ENCODE measurements at places on chromosomes 7 and 10. TPM values are rescaled to one million over a fixed set of nuclear protein-coding genes. Genes with fewer than 3 reads are reported as not detected.

ZNF438 gene
- total RNA-seq: 3.7 TPM

LEP gene
- total RNA-seq: not detected

HOXA10 gene
- not detected for total RNA-seq

RBP4 gene
- total RNA-seq: not detected

EBF3 gene
- total RNA-seq: not detected

ZNF727 gene
- total RNA-seq: 0.27 TPM

PKD2L1 gene
- 0.10 TPM for total RNA-seq

ABCC2 gene
- 1.2 TPM for total RNA-seq

GPC2 gene
- 7.0 TPM for total RNA-seq

DNA sequence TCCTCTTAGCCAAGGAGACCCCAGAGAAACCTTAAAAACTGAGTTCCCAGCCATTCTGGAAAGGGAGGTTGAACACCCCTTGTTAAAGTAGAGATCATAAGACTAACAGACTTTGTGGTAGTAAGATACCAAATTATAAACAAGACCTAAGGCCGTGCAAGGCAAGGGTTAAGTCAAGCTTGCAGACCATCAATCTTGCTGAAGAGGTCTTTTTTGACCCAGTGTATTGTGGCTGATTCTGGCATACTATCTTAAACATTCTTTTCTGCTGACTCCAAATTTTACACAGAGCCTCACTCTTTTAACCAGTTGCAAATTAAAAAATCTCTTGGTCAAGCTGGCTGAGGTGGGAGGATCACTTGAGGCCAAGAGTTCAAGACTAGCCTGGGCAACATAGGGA, 1.2 kb upstream of the TBRG4 start:
- DNase-seq: no peak

DNA sequence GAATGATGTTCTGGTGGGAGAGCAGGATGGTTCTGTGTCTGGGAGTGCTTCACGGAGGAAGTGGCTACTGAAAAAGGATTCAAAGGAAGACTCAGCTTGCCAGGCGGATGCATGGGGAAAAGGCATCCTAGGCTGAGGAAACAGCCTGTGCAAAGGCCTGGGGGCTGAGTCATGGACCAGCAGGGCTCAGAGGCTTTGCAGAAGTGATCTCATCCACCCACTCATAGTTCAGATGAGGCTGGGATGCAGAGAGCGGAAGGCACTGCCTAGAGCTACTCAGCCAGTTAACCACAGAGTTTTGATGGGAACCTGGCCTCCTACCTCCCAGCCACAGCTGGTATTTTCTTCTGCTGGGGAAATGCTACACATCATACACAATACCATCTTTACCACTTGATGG, 15.8 kb upstream of the ADAMTS14 start:
- peak; percentile 53 for DNase-seq

DNA sequence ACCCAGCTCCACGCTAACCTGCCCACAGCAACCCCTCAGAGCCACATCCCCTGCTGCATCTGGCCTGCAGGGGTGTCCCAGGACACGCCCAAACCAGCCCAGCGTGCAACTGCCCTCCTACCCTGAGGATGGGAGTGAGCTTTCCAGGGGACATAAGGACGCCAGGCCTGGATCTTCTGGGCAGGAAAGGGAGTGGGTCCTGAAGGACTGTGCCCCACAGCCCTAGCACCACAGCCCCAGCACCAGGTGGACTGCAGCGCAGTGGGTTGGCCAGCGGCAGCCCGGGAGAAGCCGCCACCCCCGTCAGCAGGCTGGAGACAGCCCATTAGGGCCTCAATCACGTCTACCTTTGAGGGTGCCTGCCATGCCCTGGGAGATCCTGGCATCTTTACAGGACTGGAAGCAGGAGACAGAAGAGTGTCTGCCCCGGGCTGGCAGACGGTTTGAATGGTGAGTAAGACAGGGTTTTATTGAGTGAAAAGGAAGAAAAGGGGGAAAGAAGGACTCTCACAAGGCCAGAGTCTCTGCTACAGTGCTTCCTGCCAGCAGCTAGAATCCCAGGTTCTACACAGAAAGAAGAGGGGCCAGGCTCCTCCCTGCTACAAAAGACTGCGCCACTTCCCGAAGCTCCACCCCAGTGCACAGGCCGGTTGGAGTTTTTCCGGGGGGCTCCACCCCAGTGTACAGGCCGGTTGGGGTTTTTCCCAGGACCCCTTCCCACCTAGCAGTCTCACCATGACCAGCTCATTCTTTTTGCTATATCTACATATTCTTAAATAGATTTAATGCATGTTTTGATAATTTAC, 69.8 kb upstream of the KCTD7 start:
- no peak for DNase-seq

- no peak for DNase-seq
Observed at GRCh38 chr7:31373337-31374289, 33.1 kb upstream of the NEUROD6 start.

DNA sequence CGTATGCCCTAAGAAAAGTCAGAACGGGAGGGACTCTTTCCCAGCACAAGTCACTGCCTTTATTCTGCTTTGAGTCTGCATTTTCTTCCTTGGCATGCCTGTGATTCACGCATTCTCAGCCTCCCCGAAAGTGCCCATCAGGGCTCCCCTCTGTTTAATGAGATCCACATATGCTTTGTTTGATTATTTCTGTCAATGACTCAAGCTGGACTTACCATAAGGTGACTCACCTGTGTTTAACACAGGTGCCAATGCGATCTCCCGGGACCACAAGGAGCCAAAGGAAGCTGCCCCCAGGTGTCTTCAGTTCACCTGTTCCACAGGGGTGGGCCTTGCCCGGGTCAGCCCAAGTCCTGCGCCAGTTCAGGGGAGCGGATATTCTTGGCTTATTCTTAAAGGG, 386.0 kb upstream of the SHH start:
- DNase-seq: no peak

DNA sequence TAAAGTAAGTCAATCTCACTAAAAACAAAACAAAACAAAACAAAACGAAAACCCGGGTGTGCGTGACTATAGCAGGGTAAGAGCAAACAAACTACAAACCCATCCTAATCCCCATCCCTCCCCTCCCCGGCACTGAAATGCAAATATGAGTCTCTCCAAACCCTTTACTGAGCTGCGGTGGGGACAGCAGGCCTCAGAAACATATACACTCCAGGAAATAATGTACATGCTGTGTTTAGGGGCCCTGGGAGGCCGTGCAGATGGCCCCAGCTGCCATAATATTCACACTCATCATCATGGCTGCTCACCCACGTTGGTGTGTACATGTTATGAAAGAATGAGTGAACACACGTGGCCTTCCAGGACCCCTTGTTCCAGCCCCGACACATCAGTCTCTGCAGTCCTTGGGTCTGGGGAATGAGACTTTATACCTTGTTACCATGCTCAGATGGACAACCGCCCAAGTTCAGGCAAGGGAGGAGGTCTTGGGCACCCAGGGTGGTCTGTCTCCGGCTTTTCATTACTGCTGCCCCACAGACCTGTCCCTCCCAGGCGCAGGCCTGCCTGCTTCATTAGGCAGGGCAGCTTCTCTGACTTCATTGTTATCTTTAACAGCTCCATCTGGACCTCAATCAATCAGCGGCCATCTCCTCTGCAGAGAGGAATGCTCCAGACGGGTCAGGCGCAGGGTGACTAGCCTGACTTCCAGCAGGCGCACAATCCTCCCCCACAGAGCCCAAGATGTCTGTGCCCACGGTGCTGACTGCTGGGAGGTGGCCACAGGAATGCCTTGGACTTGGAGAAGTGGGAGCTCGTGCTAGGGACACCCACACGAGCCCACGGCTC, 20.6 kb downstream of the HSPA12A start:
- DNase-seq: no peak

DNA sequence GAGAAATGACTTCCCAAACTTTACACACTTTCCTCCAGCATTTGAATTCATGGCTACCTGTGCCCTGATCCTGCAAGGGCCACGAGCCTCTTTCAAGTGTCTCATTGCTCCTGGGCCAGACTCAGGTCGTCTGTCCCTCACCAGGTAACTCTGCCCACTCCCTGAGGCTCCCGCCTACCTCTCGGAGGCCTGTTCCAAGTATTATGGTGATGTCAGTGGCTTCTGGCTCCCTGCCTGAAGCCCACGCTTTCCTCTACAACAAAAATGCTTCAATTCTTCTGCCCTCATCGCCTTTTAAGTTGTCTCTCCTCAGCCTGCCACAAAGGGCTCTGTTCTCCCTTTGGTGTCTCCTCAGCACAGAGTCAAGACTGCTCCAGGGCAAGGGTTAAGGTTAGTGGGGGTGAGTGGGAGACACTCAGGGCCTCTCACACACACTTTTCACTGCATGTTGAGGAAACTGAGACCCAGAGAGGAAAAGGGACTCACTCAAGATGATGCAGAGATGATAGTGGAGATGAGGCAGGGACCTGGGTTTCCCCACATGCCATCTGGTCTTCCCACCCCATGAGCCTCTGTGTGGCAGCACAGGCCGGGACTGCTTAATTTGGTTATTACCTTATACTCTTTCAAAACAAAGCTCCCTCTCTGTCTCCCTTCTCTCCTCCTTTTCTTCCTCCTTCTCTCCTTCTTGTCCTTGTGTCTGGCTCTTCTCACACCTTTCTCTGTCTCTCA, 28.3 kb upstream of the EGR2 start:
- DNase-seq: no peak

DNA sequence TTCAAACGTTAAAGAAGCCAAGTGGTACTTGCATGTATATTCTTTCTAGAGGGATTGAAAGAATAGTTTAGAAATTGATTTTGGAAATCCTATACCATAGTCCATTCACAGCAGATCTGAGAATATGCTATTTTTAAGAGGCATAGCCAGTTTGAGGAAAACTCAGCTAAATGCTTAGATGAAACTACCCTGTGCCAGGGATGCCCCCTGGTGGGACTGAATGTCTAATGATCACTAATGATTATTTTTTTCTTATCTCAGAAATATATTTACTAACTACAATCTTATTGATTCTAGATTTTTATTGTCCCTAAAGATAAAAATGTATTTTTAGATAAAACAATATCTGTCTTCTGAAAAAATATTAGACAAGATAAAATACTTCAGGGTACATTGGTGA, 844.9 kb upstream of the PHF14 start:
- DNase-seq: no peak

DNA sequence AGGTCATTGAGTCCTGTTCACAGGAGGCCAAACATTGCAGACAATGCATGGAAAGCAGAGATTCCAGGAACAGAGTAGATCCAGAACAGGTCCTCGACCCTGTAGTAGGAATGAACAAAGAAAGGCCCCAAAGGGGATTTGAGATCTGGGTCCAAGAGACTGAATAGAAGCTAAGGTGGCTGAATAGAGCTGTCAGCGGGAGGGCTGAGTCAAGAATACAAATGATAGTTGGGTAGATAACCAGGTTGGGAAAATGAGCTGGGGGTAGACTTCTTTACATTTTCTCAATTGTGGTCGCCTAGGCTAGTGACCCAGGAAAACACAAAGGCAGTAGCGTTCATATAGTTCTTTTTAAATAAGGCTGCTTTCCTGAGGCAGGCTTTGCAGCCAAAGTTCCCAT, 103.4 kb upstream of the ELMO1 start:
- no peak for DNase-seq

DNA sequence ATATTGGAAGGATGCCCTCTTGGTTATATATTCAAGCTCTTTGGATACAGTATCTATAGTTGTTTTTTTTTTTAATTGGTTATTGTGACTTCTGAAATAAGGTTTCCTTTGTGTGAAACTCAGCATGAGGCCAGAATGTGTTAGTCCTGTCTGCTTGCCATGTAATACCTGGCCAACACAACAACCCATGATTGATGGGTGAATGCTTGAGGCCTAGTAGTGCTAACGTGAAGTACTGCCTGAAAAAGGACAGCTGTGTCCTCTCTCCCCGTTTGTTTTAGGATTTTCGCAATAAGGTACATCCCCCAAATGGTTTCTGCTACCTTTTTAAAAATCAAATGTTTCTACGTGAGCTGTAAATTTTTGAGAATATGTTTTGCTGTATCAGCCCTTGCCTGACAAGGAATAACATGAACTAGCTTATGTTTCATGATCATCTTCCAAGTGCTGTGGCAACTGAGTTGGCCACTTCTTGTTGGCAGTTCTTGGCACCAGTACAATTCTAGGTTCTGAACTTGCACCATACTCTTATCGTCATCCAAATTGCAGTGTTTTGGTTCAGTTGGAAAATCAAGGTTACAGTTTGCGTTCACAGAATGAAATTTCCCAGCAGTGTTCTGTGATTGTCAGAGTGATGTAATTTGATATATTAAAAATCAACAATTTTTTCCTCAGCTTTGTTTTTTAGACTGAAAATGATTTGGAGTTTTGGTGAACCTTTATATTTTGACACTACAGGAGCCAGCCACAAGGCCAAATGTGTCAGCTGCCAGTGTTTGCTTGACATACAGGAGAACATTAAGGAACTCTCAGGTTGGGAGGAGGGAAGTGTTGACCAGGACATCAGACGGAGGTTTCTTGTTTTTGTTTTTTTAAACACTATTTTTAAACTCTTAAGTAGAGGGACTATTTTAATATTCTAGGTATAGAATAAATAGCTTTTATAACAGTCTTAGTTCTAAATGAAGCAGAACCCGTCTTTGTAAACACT, 13.5 kb upstream of the ASCC1 start:
- no peak for DNase-seq

DNA sequence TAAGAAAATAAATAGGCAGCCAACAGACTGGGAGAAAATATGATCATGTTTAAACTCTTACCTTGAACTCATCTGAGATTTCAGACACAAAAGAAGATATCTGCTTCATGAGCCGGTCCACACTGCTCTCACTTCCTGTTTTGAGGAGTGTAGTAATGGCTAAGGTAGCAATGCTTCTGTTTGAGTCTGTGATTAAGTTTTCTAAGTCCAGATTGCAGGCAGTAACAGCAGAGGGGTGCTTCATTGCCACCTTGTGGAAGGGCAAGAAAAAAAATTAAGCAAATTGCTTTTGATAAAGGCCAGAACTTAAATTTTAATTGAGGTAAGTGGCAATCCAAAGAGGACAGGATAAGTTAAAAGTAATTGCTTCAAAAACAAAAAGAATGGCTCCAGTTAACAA, 69.1 kb downstream of the MEST start:
- DNase-seq: no peak

DNA sequence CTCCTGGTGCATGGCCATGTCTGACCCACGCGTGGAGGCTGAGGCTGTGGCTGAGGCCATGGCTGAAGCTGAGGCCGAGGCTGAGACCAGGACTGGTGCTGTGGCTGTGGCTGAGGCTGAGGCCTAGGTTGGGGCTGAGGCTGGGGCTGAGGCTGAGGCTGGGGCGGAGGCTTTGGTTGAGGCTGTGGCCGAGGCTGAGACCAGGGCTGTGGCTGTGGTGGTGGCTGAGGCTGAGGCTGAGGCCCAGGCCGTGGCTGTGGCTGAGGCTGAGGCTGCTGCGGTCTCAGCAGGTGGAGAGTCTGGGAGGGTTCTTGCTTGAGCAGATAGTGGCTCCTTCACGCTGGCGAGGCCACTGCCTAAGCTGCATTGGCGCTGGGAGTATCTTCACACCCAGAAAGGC, 76.4 kb downstream of the WDR37 start:
- DNase-seq: peak; percentile 46

GRCh38 chr10:110802551-110803238, 69.0 kb upstream of the PDCD4 start:
- no peak for DNase-seq

- DNase-seq: no peak
Observed at GRCh38 chr10:29386342-29386999, 97.6 kb downstream of the LYZL1 start.
